ENCODE measurements at places on chromosomes 2 and 18.
A peak's percentile ranks its signal among the peaks of the same experiment; 100 is the strongest.

DNA sequence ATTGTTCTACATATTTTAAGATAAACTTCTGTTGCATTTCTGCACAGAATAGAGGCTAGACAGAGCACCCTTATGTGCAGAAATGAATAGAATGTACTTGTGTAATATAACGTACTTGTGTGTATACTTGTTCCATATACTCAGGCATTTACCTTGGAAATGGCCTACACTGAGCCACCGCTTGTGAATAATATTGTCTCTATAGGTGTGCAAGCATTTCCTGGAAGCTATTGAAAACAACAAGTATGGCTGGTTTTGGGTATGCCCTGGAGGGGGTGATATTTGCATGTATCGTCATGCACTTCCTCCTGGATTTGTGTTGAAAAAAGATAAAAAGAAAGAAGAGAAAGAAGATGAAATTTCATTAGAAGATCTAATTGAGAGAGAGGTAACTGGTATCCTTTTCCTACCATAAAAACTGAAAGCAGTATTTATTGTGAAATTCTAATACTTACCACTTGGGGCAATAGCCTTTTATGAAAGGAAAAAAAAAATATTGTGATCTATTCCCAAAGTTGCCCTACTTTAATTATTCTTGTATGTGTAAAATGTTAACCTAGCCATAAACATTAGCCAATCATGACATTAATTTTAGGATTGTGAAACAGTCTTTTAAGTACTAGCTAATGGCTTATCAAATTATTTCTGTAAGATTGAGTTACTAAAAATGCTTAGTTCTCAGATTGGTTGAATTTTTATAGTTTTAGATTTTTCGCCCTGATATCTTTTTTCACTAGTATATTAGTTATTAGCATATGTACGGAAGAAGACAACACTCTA lies 18.0 kb downstream of the ZC3H15 start:
- no peak for DNase-seq

- no peak for DNase-seq
Observed at GRCh38 chr2:167212014-167212648, 323.9 kb downstream of the XIRP2 start.

DNA sequence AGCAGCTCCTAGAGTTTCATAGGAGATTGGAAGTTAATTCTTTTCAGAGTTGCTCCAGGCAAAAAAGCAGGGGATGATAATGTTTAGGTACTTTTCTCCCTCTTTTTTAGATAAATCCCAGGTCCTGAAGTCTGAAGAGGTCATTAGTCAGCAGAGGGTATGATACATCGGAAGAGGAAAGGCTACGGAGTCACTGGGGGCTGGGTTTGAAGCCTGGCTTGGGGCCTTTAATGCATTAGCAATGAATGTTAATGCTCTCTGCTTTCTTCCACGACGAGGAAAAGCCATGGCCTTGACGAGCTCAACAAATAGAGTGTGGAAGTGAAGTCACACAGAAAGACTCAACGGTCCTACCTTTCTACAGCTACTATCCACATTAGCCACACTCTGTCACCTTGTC lies 235.1 kb downstream of the NCKAP5 start:
- DNase-seq, result no peak

- no peak for DNase-seq
Observed at GRCh38 chr2:88355486-88355885, 97.0 kb downstream of the FOXI3 start.

GRCh38 chr2:45588158-45588829 lies 22.8 kb downstream of the SRBD1 start:
- no peak for DNase-seq

- DNase-seq, result no peak
Observed at GRCh38 chr2:142796161-142796560, 81.3 kb upstream of the KYNU start.

GRCh38 chr2:173264603-173265366 lies 89.9 kb upstream of the CDCA7 start:
- peak; percentile 3 for DNase-seq

GRCh38 chr2:210477496-210477895 lies 937 bp upstream of the LANCL1 start:
- DNase-seq, result no peak

GRCh38 chr2:12597610-12598009 lies 119.1 kb upstream of the TRIB2 start:
- DNase-seq, result peak; percentile 14

- no peak for DNase-seq
Observed at GRCh38 chr2:9815076-9815475, 28.2 kb upstream of the TAF1B start.

- no peak for DNase-seq
Observed at GRCh38 chr2:50746526-50746925, 285.4 kb downstream of the NRXN1 start.

GRCh38 chr2:181725476-181725875 lies 45.2 kb upstream of the NEUROD1 start:
- no peak for DNase-seq

GRCh38 chr2:113894156-113894743 lies 4.4 kb downstream of the ACTR3 start:
- DNase-seq, result no peak

DNA sequence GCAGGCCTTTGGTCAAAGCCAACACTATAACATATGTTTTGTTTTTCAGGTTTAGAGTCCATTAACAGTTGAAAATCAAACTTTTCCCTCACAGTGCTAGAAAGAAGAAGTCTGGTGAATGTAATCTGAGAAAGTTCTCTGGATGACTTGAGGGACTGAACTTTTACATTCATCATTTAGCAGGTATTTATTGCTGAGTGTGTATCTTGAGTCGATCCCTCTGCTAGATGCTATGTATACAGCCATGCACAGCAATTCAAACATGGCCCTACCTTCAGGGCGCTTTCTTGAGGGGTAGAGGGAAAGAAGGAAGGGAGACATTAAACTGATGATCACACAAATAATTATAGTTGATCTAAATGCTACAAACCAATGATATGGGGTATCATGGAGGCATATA lies 89.6 kb downstream of the CLHC1 start:
- DNase-seq, result no peak

- DNase-seq, result no peak
Observed at GRCh38 chr18:77530732-77531131, 281.1 kb downstream of the GALR1 start.

DNA sequence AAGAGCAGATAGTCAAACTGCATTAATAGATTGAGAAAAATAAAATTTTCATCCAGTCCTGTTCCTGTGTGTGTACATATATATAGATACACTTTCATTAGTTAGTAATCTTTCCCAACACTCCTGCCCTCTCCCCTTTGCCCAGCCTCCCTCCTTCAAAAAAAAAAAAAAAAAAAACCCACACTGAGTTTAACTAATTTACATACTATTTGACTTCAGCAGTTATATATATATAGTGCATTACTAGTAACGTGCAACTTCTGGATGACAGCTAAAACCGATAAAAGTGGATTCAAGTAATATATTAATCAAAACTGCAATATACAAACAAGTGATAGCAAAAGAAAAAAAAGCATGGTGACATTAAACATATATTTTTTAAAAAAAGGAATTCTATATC lies 1.4 kb downstream of the FIGN start:
- DNase-seq, result no peak

GRCh38 chr2:201983800-201984199 lies 49.9 kb upstream of the FZD7 start:
- DNase-seq, result no peak

DNA sequence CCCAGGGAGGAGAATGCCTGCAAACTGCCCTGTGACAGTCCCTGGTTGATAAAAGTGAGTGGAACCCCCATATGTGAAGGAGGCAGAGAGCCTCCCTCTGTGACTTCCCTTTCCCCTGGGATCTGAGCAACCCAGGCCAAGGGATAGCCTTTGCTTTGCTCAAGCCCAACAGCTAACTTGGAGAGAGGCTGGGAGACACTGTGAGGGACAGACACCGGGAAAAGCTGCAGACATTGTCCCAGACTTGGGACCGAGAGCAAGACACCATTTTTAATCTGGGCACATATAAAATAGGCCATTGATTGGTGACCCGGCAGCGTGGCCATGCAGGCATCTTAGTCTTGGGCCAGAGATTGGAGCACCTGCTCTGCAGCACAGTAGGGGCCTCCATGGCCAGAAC lies 96.1 kb upstream of the SALL3 start:
- DNase-seq, result no peak

DNA sequence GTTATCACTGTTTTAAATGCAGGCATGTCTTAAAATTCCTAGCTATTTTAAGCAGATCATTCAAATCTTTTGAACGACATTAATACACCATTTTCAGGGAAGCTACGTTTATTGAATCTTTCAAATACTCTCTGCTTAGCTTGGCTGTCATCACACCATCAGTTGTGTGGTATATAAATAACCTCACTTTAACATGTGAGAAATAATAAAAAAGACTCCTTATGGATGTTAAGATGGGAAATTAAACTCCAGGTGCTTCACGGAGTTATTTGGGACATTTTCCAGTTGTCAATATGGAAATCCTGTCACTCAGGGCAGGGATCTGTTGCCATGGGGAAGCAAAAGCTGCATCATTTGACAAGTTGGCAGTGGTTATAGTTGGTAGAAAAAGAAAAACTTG lies 649.2 kb upstream of the CDH2 start:
- DNase-seq, result no peak

DNA sequence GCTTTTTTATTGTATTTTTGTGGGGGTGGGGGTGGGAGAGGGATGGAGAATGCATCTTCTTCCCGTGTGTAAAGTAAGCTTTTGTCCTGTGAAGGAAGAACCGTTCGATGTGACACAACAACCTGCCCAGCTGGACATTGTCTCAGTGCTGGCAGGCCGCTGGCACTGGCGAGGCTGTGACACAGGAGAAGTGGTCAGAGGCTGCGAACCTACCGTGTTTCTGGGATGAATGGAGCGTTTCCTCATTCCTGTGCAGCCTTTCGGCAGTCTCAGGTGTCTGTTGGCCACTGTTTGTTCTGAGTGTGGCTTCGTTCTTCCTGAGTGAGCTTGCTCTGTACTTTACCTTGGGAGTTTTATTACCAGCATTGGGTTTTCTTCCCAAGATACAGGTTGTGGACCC lies 8.0 kb downstream of the RAMP1 start:
- no peak for DNase-seq

- DNase-seq, result no peak
Observed at GRCh38 chr18:11851806-11852337, 659 bp downstream of the CHMP1B start.

GRCh38 chr2:206990360-206990759 lies 51.0 kb downstream of the CPO start:
- DNase-seq, result no peak

DNA sequence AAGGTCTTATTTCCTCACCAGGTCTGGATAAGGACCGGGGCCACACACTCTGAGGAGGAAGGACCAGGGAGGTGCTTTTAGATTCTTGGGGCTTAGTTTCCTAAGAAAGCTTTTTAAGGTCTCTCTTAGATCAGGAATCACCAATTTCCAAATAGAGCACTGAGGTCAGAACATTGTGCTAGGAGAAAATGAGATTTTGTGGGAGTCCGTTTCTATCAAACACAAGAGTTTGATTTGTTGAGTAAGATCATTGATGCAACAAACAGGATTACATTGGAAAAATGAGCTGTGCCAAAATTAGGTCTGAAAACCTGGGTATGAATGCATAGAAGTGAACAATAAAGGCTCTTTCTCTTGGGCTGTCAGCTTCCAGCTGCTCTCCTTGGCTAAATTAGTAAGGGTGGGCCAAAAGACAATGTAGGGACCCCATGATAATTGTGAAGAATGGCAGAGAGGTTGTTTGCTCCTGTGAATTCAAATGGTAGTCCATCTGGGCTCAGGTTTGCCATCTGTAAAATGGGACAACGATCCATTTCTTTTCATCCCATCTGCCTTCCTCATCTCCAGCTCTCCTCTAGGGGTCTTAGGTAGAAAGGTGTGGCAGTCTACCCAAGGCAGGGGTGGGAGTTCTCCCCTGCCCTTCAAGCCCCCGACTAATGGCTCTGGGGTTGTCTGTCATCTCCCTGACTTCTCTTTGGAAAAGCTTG lies 20.0 kb downstream of the IGFBP2 start:
- DNase-seq, result no peak

DNA sequence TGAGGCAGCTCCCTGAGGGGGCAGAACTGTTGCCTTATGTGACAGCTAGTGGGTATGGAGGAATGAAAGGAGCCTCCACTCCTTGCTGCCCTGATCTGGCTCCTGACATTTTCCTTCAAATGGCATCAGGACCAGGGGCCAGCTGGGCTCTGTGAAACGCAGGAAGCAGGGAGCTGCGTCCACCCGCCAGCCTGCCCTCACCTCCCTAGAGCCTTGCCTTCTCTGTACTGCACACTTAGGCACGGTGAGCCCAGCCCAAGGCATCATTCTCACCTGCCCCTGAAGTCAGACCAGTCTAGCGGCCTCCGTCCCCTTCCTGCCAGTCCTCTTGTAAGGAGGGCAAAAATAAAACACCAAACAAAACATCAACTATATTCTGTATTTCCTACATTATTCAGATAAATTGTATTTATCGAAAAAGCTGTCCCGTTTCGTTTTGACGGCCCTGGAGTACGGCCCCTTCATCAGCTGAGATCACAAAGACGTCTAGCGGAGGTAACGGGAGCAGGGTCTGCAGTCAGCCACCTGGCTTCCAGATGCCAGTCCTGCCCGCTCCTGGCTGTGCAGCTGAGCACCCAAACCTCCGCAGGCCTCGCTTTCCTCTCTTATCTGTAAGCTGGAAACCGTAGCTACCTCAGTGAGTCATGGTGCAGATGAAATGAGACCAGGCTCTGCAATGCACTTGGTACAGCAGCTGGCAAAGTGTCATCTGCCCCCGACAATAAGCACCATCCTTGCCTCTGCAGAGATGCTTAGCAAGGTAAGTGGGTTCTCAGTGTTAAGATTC lies 6.9 kb upstream of the CTDP1 start:
- no peak for DNase-seq

DNA sequence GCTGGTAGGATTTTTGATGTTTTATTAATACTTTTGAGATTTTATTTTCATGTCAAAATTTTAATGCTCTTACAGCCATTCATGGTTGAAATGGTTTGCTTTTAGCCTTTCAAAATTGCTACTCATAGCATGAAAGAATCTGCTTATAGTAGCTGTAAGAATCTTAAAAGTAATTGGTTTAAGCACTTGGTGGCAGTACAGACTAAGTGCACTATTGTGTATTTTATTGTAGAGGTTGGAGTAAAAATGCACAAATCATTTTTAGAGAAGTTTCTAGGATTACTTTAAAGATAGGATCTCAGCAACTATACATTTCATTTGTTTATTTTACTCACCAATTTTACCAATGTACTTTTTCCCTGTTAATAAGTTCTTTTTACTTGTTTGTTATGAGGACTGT lies 205.8 kb downstream of the SPAG16 start:
- peak; percentile 31 for DNase-seq

DNA sequence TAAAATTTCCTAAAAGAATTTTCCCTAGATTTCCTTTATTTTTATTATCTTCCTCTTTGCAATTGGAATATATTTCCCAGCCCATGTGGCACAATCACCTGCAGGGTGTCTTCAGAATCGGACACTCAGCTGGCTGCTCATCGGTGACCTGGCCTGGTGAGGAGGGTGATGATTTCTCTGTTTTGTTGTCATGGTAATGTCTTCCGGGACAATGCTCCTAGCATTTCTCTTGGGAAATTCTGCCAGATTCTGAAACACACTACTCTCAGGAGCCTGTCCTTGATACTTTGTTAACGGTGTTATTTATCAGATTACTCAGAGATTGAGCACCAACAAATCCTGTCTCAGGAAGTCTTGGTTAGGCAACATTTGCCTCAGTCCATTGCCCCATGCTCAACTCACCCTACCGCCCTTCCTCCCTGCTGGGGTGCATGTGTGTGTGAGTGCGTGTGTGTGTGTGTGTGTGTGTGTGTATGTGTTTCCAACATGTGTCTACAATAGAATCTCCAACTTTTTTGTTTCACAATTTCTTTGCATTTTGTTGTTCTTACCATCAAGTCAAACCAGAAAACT lies 70.3 kb downstream of the MYT1L start:
- no peak for DNase-seq

GRCh38 chr2:143706354-143706753 lies 577.1 kb downstream of the ARHGAP15 start:
- no peak for DNase-seq

- DNase-seq, result no peak
Observed at GRCh38 chr2:121790276-121790956, 35.0 kb downstream of the TSN start.

Measured in hippocampal formation (tissue), 2 donors.